Panc1 (cell line): ENCODE measurements at places on chromosomes 6 and 20.
A peak's percentile ranks its signal among the peaks of the same experiment; 100 is the strongest.

- no peak for DNase-seq
Observed at GRCh38 chr20:32524829-32525501, 60.2 kb downstream of the NOL4L start.

DNA sequence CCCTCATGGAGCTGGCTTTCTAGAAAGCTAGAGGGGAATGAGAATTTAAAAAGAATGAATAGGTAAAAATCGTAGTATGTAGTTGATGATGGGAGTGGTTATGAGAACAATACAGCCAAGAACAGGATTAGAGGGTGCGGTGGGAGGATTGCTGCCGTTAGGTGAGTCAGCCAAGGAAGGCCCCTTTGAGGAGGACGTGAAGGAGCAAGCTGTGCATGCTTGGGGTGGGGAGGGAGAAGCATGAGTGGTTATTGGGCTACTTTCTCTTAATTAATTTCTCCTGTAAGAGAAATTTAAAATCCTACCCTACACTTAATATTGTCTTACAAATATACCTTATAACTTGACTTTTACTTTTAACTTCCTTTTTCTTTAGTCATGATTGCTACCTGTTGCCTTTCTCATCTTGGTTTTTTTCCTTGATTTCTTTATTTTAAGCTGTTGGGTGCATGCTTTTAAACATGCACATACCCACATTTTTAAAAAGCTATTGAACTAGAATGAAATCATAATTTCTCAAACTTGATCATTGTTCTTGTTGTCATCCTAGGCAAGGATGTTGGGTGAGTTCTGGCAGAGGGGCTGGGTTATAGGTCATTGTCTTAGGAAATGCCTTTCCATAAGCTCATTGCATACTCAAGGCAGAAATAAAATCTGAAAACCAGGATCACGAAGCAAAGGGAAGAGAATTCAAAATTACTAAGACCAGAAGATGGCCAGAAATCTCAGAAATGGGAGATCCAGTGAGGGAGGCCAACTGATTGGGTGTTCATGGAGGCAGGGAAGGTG lies 114.5 kb downstream of the TCP11 start:
- no peak for DNase-seq

DNA sequence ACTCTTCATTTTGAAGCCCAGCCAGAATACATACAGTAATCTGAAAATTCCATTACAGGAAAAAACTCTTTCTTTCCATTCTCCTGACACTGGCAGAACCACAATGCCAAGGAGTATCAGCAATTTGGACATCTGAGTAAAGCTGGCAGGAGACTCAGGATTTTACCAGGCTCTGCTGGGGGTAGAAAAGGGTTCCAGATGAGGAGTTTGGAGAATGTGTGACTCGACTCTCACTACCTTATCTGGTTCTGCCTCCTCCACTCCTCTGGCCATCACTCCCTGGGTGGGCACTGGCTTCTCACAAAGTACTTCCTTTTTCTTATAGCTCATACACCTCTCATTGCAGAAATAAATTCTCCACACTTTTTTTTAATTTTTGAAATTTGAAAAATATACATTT lies 10.6 kb upstream of the WFDC8 start:
- DNase-seq: no peak

GRCh38 chr6:81808851-81809570 lies 56.5 kb upstream of the TENT5A start:
- no peak for DNase-seq

GRCh38 chr20:12166053-12166717 lies 248.5 kb downstream of the BTBD3 start:
- no peak for DNase-seq

GRCh38 chr6:6845603-6846002 lies 257.1 kb downstream of the LY86 start:
- no peak for DNase-seq

DNA sequence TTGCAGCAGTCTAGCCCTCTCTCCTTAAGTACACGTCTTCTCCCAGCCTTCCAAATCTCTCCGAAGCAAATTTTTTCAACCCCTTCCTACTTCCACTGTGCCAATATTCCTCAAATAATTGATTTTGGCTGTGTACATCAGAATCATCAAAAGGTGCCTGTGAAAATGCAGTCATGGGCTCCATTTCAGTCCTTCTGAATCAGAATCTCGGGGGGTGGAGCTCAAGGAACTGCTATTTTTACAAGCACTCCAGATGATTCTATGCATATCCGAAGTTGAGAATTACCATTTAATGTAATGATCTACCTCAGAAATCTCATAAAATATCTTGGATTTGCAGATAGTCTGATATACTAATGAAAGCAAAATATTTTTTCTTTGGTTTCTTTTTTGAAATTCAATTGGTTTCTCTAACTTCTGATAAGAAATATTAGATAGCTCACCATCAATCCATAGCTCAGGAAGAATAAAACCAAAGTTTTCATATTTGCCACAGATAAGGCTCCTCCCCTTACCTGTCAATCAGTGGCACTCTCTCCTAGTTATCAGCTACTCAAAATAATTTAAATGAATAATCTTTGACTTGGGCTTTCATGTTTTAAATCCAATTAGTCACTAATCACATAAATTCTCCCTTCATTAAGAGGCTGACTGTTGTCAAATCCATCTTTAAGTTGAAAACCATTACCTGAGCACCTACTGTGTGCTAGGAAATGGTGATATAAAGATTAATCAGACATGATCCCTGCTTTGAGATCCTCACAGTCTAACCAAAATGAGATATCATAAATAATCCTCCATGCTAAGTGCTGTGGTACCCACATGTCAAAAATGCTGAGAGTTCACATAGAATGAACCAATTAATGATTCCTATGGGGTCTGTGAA lies 36.4 kb upstream of the STXBP5 start:
- DNase-seq: no peak

DNA sequence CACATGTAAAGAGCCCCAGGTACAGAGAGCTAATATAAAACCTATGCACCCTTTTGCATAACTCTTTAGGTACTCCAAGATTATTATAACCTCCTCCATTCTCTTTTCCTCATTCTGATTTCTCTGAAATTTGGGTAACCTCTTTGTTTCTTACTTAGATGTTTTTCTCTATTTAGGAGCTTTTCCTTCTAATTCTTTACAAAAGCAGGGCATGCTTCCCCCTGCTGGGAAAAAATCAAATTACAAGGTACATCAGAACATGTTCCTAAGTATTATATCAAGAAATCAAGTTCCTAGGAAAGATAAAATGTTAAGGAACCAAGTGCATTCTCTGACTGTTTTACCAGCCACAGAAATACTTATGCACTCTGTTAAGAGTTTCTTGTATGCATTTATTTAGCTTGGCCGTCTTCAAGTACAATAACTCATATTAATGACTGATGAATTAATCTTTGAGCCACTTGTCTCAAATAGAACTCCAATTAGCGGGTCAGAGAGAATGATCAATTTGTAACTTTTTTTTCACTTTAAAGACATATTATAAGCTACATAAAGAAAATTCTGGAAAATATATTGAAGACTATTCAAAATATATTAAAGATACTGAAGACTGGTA lies 2.1 kb downstream of the KHDRBS2 start:
- DNase-seq: peak; percentile 20

GRCh38 chr20:33790566-33790965 lies 20.6 kb upstream of the CHMP4B start:
- no peak for DNase-seq

DNA sequence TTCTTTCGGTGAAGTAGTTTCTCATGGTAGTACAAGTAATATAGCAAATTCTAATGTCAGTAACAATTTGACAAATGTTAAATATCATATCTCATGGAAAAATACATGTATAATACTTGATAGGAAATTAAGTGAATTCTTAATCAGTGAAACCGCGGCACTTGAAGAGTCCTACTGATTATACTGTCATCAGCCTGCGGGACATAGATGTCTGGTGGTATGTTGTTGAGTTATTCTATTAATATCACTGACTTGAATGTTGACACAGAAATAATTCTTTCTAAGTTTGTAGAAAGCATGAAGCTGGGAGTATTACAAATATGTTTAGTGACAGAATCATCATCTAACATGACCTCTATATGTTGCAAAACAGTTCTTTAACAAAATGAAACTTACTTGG lies 479.8 kb upstream of the IMPG1 start:
- no peak for DNase-seq

- DNase-seq: no peak
Observed at GRCh38 chr20:12394786-12395185, 477.1 kb downstream of the BTBD3 start.

- no peak for DNase-seq
Observed at GRCh38 chr6:81696524-81696923, 56.0 kb downstream of the TENT5A start.

GRCh38 chr6:56864171-56864616 lies 90.7 kb upstream of the BEND6 start:
- DNase-seq: no peak

DNA sequence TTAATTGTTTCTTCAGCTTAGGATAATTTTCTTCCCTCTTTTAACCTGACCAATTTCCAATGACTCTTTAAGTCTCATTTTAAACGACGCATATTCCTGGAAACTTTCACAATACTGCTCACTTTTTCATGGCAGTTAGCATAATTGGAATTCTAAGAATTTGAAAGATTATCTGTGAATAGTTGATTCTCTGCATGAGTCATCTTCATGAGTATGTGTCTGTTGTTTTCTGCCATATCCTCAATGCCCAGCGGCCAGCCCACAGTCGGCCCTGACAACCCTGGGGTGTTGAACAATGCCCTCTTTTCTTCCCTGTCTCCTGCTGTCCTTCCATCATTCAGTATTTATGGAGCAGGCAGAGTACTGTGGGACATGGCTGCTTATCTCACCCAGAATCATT lies 554.2 kb downstream of the CDH26 start:
- no peak for DNase-seq

DNA sequence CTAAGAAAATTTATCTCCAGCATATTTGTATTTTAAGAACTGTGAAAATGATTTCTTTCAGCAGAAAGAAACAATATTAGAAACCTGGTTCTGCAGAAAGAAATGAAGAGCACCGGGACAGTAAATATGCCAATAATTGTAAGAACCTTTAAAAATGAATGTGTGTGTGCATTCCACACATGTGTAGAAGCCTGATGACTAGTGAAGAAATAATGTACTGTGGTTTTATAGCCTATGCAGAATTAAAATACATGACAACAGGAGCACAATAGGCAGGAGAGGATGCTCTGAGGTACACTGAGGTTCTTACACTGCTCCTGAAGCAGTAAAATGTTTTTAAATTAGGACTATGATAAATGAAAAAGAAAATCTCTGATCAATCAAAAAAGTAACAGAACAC lies 48.9 kb downstream of the SNX14 start:
- no peak for DNase-seq

DNA sequence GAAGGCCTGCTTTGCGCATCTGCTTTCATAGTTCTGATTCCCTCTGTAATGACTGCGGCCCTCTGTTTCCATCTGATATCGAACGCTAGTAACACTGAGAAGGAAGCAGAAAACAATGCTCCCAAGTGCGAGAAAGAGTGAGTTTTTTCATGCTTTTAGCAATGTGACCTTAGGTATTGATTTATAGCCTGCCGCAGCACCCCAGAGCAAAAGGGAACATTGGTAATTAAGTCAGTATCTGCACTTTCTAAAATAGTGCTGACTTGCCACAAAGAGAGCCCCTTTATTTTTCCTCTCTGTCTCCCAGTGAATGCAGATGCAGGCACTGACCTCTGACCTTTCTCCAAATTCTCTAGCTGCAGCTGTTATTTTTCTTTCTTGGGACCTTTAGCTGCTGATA lies 129.8 kb downstream of the HDGFL1 start:
- no peak for DNase-seq

DNA sequence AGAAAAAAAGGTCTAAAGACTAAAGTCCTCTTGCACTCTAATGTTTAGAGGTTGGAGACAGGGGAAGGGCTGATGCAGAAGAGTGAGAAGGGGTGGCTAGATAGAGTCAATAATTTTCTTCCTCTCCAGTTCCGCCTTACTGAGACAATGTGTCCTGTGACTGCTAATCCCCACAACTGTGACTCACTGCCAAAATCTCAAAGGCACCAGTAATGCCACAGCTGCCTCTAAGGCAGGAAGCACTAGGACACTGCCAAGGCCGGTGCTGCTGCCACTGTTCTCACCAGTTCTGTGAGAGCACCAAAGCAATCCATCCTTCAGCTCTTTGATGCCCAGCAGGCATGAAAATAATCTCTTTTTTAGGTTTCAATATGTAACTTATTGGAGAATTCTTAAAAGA lies 701.9 kb upstream of the MAP3K7 start:
- DNase-seq: no peak

GRCh38 chr20:34175879-34176278 lies 63.8 kb upstream of the EIF2S2 start:
- no peak for DNase-seq

GRCh38 chr6:156713548-156713947 lies 63.6 kb upstream of the ARID1B start:
- DNase-seq: no peak

- peak; percentile 93 for DNase-seq
Observed at GRCh38 chr6:33589731-33590530, 9.9 kb upstream of the BAK1 start.

GRCh38 chr20:37564388-37565133 lies 36.9 kb upstream of the BLCAP start:
- DNase-seq: no peak

GRCh38 chr6:115120391-115120790 lies 777.6 kb upstream of the HS3ST5 start:
- no peak for DNase-seq
